Epithelial cell of prostate (primary cell): ENCODE measurements at places on chromosomes 7 and 10.
A peak's percentile ranks its signal among the peaks of the same experiment; 100 is the strongest.

DNA sequence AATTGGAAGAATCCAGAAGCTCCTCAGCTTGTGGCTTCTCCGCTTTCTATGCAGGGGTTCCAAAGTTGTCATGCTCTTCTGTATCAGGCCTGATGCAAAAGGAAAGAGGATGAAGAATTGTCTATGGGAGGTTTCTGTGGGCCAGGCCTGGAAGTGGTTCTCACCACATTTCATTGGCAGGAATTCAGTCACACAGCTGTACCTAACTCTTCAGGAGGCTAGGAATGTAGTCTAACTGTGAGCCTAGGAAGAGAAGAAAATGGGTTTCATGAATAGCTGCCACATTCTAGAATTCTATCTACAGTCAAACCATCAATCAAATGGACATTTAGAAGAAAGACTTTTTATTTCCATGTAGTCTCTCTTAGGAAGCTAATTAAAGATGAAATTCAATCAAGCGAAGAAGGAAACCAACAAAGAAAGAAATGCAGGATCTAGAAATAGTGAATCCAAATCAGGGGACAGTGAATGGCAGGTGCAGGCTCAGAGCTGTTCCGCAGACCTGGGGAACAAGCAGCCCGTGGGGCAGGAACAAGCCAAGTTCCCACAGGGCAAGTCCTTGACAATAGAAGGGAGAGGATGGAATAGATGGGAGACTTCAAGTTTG lies 25.4 kb upstream of the USP6NL start:
- no peak for DNase-seq

- DNase-seq = no peak
Measured at GRCh38 chr10:78412605-78413004, 378.9 kb downstream of the RPS24 start.

DNA sequence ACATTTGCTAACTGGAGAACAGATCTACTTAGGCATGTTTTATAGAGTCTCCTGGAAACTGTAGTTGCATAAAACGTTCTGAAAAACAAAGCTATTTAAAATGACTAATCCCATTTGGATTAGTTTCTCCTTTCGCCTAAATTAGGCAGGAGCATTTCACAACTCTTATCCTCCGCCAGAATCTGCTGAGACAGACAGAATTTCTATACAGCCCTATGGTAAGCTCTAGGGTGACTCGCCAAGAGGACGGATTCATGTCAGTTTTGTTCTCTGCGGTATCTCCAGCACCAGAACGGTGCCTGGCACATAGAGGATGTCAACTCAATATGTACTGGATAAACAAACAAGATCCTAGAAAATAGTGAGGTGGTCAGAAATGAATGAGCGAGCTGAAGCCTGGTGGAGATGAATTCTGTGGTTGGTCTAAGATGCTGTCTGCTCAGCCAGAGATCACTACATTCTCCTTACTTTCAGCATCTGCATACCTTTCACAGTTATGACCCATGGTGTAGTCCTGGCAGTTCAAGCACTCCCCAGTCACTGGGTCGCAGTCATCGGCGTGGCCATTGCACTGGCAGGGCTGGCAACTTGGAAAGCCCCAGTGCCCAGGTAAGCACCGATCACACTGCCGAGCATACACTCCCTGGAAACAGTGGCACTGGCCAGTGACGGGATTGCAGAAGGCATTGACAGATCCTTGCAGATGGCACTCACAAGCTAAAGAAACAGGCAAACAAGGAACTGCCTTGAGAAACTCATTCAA lies 44.0 kb downstream of the LAMB1 start:
- no peak for DNase-seq

- DNase-seq = no peak
Measured at GRCh38 chr10:49458869-49459268, 63.0 kb upstream of the DRGX start.

GRCh38 chr7:40843338-40843985 lies 708.7 kb downstream of the SUGCT start:
- DNase-seq = peak; percentile 76

DNA sequence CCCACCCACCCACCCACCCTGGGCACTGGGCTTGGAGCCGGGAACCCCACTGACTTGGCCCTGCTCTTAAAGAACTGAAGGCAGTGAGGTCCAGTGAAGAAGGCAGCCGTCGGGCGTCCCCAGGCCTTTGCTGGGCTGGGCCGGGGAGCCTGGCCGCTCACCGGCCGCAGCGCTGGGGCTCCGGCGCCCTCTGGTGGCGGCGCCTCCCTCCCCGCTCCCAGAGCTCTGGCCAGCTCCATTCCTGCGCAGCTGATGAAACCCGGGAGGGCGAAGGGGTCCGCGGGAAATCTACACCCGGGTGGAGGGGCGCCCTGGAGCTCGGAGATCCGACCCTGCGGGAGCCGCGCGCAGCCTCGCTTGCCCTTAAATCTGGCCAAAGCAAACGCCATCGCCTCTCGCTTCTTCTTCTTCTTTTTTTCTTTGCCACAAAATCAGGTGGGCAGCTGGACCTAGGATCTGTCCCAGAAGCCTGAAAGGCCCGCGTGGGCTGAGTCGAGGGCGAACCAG lies 1.7 kb upstream of the CXCL12 start:
- DNase-seq = no peak

- DNase-seq = no peak
Measured at GRCh38 chr7:16062269-16062668, 359.1 kb downstream of the CRPPA start.

DNA sequence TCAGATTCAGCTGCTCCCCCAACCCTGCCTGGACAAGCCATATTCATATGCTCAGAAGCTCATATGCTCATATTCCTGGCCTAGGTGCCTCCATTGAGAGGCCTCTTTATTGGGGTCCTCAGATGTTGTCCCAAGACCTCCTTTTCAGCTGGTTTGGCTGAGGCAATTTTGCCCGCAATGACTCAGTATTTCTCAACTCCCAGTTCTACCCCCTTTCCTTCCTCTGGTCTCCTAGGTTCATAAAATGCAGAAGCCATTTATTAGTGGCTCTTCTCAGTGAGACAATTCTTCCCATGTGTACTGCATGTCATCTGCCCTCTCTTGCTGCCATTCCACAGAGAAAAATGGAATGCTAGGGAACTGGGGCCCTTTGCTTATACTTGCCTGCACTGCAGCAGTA lies 110.7 kb downstream of the INHBA start:
- no peak for DNase-seq

GRCh38 chr7:30843741-30844482 lies 67.7 kb upstream of the AQP1 start:
- no peak for DNase-seq

- DNase-seq = no peak
Measured at GRCh38 chr7:131147604-131148003, 180.1 kb upstream of the MKLN1 start.

DNA sequence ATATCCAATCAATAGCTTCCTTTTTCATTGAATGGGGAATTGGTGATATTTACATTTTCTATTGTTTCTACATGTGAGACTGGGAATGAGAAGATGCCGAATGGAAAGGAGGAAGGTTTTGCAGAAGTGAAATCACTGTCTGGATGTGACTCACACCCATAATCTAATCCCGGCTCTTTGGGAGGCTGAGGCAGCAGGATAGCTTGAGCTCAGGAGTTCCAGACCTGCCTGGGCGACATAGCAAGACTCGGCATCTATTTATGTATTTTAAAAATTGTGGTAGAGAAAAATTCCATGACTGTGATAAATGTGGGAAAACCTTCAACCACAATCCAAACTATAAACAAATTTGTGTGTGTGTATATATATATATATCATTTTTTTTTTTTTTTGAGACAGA lies 10.9 kb upstream of the FIS1 start:
- no peak for DNase-seq

DNA sequence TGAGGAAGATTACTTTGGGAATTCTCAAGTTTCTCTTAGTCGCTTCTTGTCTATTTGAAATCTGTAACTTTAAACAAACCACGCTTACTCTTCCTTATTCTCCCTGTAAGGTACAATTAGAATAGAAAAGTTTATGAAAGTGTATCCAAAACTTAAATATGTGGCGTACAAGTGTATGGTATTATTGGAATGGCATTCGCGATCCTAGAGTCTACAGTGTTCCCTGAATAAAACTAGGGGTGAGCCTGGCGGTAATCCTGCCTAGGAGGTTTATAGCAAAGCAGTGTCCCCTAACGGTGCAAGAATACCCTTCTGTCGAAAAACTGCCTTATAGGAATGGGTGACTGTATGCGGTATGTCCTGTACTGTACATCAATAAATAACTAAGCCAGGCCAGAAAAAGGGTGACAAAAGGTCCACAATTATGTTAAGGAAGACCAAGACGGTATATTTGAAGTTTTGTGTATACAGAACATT lies 1.2 kb downstream of the TASOR2 start:
- no peak for DNase-seq

- no peak for DNase-seq
Measured at GRCh38 chr10:110613996-110614495, 30.1 kb upstream of the RBM20 start.

GRCh38 chr7:157335236-157335635 lies 1.6 kb upstream of the DNAJB6 start:
- DNase-seq = no peak

DNA sequence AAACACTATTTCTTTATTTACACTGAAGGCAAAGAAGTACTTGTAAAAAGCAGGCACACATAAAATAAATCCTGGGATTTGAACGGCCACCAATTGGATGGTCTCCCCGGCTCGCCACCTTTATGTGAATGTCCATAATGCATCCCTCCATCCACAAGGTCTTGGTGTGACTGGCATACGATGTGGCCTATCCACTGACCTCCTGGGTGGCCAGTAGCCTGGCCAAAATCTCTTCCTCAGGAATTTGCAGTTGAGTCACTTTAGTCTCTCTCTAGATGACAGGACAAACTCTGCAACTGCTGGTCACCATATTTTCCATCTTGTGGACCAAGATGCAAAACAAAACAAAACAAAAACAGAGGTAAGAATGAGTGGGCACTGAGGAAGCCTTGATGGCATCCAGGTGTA lies 39.1 kb downstream of the CDK1 start:
- DNase-seq = no peak

DNA sequence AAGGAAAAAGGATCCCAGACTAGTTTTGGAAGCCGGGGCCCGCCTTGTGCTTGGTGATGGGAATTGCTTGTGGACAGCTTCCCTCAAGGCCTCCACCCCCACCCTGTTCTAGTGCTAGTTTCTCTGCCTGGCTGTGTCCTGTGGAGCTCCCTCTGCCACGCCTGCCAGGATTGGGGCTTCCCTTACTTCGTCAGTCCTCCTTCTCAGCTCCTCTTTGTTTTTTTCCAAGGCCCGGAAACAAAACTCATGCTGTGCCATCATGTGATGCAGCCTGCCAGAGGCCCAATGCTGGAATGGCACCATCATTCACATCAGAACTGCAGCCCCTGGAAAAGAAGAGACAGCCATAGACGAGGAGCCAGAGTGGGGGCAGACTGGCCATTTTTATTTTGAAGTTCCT lies 11.2 kb downstream of the YKT6 start:
- no peak for DNase-seq

GRCh38 chr10:6669269-6669859 lies 89.3 kb upstream of the PRKCQ start:
- DNase-seq = peak; percentile 10

DNA sequence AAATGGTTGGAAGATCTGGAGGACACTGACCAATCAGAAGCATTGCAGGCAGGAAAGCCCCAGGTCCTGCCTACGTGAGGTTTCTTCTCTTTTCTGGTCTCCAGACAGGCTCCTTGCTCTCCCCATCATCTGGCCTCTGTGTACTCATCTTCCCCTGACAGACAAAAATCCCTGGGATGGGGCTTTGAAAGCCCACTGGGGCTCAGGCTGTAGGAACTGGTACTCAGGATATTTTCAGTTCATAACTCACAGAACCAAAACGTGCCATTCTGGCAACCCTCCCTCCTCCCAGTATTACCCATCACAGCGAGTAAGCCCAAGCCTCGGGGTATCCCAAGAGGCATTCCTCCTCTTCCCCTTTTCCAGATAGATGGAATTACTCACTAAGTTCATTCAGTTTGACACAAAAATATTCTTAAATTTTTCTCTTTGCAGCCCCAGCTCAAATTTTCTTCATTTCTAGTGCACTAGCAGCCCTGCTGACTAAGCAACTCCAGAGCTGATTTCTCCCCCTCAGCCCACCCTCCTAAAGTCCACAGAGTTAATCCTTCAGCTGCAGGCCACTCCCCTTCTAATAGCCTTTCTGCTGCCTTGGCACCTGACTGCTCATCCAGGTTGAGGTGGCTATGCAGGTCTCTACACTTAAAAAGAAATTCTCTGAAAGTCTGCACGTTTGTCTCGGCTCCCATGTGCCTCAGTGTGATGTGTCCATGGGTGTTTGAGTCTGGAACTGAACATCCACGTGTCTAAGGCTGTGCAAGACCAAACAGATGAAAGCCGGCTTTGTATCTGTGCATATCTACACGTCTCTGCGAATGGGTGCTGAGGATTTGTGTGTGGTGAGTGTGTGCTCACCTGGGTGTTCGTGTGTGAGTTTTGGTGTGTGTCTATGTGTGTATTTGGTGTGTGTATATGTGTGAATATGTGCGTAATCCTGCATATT lies 331.4 kb downstream of the CCSER2 start:
- DNase-seq = no peak

DNA sequence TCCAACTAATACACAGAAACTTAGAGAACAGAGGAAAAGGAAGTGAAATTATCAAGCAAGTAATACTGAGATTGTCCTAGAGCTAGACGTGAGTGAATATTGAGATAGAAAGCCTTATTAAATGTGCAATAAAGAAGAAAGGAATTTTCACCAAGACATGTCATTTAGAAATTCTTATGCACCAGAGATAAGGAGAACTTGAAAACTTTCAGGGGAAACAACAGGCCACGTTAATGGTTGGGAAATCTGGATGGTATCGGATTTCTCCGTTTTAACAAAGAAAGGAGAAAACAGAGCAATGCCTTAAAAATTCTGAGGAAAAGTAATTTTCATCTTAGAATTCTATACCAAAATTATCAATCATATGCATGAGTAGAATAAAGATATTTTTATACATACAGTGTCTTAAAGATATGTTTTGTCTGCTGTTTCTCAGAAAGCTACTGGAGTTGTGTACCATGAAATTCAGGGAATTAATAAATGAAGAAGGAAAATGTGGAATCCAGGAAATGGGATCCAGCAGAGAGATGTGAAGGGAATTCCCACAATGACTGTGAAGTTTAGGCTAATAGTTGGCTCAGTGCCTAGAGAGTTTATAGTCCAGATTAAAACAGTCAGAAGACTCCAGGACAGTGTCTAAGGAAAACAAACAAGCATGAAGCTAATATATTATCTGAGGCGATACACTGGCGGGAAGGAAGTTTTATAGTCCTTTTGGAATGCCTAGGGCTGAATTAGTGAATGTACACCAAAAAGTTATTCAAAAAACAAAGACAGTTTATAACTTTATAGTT lies 159.5 kb downstream of the PPP1R9A start:
- DNase-seq = no peak
